Fibroblast of mammary gland (primary cell): ENCODE measurements at places on chromosomes 5 and 9.
A peak's percentile ranks its signal among the peaks of the same experiment; 100 is the strongest.

DNA sequence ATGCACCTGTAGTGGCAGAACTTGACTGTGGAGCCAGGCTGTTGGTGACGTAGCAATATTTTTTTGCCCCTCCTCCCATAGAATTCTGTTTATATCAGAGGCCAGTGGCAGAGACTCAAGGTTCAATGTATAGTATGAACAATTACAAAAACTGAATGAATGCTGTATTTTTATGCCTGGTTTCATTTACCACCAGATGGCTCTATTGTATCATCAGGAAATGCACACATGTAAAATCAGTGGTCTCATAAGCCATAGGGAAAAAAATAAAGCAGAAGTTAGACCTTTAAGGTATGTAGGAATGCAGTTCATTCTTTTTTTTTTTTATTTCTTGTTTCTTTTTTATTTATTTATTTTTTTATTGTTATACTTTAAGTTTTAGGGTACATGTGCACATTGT lies 43.6 kb downstream of the CCDC192 start:
- DNase-seq, result peak; percentile 44

GRCh38 chr9:124368692-124369091 lies 46.5 kb downstream of the PSMB7 start:
- DNase-seq, result no peak

GRCh38 chr5:132385326-132386105 lies 16.0 kb downstream of the SLC22A5 start:
- DNase-seq, result peak; percentile 71

DNA sequence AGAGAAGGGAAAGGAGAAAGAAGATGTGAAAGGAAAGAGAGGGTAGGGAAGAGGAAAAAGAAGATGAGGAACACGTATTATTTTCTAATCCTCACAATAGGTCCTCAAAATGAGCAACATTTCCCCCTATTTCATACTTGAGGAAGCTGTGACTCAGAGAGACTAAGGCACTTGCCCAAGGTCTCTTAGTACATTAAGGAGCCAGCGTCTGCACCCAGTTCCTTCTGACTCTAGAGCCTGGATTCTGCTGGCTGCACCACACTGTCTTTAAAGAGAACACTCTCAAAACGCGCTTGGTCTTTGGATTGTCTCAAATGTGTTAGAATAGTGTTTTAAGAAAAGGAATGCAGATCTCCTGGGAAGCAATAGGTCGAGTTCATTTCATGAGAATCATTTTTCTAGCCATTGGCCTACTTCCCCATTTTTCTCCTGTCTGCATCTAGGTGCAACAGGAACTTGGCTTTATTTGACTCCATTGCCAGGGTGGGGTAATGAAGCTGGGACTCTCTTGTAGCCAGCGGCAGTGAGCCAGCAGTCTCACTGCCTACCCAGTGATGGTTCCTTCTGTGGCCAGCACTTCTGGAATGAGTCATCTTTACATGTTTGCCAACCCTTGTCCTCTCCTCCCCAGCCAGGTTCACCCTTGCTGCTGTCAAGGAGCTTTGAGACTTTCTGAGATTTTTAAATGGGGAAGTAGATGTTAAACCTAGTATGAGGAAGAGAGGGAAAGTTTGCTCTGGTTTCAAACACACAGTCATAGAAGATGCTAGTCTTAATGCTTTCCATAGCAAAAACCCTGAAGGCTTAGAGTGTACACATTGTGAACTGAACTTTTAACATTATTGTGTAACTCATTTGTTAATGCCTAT lies 82.7 kb downstream of the DOCK8 start:
- peak; percentile 14 for DNase-seq

DNA sequence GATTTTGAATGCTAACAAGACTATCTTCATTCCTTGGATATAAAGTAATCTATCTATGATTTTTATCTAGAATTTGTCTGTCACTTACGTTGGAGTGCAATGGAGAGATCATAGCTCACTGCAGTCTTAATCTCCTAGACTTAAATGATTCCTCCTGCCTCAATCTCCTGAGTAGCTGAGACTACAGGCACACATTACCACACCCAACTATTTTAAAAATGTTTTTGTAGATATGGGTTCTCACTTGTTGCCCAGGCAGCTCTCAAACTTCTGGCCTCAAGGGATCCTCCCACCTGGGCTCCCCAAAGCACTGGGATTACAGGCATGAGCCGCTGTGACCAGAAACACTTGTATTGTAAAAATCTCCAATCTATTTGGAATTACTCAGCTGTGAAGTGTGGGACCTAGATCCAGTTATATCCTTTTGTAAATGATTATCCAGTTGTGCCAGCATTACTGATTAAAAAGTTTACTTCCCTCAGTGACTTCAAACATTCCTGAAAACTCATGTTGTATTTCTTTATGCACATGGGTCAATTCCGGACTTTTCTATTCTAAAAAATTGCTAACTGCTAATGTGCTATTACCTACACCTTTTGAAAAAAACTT lies 1793.8 kb upstream of the WWC1 start:
- DNase-seq, result no peak

DNA sequence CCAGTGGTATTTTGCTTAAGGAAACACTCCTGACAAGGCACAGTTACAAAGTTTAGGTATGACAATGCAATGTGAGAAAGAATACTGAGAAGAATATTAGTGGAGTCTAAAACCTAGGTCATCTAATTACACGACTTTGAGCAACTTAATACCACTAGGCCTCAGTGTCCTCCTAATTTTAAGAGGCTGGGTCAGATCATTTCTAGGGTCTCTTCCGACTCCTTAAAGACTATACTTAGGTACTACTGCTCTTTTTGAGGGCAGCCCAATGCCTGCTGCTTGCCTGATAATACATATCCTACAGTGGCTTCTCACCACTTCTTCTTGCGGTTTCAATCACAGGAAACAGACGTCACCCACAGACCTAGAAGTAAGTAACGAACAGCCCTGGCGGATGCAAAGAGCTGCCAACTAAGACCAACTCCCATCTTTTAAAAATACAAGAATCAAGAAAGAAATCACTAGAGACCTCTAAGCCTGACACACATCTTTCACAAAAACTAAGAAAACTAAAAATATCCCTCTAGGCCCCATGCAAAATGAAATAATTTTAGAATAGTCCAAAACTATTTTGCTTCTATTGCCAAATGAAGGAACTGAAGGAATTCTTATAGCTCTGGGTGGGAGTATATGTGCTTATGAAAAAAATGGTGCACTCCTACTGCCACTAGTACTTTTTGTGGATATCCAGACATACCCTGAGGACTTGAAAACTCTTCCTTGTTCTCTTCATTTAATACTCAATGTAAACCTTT lies 13.1 kb downstream of the DIAPH1 start:
- DNase-seq, result peak; percentile 68

- peak; percentile 63 for DNase-seq
These were observed 11.1 kb upstream of the S100Z start for GRCh38 chr5:76838481-76839261.

GRCh38 chr5:21173526-21173925 lies 1185.5 kb upstream of the CDH18 start:
- no peak for DNase-seq

- peak; percentile 65 for DNase-seq
These were observed 113.1 kb downstream of the PSD2 start for GRCh38 chr5:139908749-139909148.

DNA sequence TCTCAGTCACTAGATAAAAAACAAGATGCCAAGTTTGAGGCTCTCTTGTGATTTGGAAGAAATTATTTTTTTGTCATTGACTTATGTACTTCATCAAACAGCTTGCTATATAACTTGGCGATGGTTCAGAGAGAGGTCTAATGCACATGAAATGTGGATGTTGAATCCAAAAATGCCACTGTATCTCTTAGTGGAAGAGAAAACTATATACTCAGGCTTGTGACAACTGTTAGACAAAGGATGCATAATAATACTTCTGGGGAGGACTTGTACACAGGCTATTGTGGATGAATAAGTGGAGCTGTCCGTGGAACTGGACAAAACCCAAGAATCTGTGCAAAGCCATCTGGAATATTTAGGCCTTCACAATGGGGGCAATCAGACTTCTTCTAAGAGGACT lies 162.9 kb upstream of the NMUR2 start:
- peak; percentile 1 for DNase-seq

DNA sequence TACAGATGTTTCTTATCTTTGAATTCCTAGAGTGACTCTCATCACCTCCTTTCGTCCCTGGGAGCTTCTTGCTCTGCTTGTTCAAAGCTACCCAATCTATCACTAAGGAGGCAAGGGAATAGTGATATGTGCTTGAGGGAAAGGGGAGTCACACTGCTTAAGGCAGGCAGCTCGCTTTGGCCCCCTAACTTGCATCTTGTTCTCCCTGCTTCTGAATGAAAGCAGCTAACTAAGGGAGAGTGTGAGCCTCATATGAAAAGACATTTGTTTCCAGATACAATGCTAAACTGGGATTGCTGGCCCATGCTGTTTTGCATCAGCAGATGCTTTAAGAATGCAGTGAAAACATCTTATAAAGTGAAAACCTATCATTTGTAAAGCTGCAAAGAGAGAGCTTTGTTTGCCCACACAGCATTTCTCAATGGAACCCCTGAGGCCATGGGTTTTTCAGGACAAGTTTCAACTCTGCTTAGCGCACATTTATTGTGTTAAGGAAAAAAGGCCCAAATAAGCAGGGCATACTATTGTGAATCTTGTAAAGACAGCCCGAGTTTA lies 367.9 kb upstream of the ADAMTSL1 start:
- no peak for DNase-seq

GRCh38 chr5:39826051-39826450 lies 401.3 kb upstream of the DAB2 start:
- DNase-seq, result peak; percentile 16

GRCh38 chr5:169112016-169112415 lies 188.9 kb downstream of the SLIT3 start:
- DNase-seq, result no peak

- peak; percentile 3 for DNase-seq
These were observed 520.1 kb downstream of the CHSY3 start for GRCh38 chr5:130424341-130424740.

GRCh38 chr5:5494489-5495402 lies 72.3 kb downstream of the ICE1 start:
- peak; percentile 45 for DNase-seq

DNA sequence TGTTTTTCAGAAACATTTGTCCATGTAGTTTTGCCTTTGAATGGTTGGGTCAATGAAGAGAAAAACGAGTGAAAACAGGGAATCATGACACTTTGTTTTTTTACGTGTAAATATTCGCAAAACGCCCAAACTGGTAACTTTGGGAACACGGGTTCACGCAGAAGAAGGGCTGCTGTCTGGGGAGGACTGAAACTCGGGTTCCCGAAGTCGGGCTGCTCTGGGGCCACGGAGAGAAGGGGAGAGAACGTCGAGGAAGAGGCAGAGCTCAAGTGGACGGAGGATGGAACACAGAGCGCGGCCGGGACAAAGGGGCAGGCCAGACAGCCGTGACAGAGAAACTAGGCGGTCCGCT lies 478 bp upstream of the SETD9 start:
- no peak for DNase-seq

DNA sequence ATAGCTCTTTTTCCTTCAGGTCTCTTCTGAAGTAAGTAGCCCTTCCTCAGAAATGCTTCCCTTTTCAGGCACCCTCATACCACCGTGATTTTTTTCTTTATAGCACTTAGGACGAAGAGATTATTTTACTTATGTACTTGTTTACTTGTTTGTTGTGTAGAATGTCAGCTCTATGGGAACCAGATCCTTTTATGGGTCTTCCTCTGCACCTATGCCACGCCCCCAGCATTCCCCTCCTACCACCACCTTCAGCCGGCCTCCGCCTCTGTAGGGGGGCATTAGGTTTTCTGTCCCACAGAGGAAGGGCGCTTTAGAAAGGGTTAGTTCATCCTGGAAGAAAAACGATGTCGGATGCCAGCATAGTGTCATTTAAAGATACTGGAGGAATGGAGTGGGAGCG lies 1.8 kb downstream of the CDKN2B-AS1 start:
- DNase-seq, result no peak

DNA sequence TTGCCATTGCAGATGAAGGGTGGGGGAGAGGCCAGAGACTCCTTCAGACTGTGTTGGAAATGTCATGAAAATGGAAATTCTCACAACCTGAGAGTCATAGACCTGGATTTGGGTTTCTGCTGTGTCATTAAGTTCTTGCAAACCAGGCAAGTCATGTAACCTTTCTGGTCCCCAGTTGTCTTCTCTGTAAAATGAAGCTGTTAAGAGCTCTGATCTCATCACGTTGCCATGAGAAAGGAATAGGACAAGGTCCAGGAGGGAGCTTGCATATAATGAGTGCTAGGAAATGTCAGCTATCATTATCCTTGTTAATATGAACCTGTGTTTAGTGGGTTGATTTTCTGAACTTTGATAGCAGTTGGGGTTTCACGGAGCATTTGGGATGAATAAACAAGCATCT lies 59.1 kb downstream of the FGF1 start:
- no peak for DNase-seq

GRCh38 chr9:26341545-26341944 lies 551.1 kb downstream of the CAAP1 start:
- DNase-seq, result peak; percentile 42

DNA sequence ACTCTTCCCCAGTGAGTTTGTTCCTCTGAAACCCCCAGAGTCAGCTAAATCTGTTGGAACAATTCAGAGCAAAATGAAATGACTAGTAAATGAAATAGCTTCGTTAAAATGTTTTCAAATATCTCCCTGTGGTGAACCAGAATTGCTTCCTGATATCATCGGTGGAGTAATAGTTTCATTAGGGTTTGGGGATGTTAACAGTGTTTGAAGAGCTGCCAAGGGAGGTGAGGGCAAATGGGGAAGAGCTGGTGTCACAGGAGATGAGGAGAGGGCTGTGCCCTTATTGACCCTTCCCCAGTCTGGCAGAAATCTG lies 4.3 kb upstream of the C7 start:
- DNase-seq, result no peak

- no peak for DNase-seq
These were observed 14.8 kb upstream of the CEMIP2 start for GRCh38 chr9:71783120-71783523.

DNA sequence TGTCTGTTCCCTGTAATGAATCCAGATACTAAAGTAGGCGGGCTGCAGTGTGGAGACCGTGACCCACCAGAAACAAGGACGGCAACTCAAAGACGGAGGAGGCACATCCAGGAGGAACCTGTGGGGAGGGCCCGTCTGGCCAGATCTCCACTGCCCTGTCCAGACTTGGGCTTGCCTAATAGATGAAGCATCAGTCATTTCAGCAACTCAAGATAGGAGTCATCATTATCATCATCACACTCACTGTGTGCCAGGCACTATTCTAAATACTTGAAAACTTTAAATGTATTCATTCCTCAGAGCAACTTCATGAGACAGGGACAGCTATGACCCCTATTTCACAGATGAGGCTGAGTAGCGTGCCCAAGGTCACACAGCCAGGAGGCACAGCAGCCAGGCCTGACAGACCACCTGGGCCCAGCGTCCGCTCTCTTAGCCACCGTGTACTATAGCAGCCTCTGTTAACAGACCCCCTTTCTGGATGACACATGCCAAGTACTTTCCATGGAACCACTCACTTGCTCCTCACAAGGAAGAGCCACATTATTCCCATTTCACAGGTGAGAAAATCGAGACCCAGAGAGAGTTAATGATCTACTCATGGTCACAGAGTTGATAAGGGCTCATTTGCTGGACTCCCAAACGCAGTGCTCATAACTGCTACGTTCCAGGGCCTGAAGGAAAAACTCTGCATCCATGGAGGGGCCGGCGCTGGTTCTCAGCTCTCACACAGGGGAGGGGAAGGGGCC lies 4.9 kb upstream of the IL4 start:
- peak; percentile 34 for DNase-seq

- peak; percentile 67 for DNase-seq
These were observed 59.6 kb upstream of the CPLANE1 start for GRCh38 chr5:37308793-37309192.
